Testis (tissue), 5 donors: ENCODE measurements at places on chromosomes 13 and 19. TPM values are rescaled to one million over a fixed set of nuclear protein-coding genes. Genes with fewer than 3 reads are reported as not detected.

- DNase-seq: no peak
Measured at GRCh38 chr13:43544011-43544410, 242.8 kb downstream of the ENOX1 start.

The CABP5 gene
- not detected for polyA plus RNA-seq

- no peak for DNase-seq
Measured at GRCh38 chr13:53694814-53695532, 666.4 kb downstream of the OLFM4 start.

- DNase-seq: no peak
Measured at GRCh38 chr13:41144576-41144975, 12.0 kb upstream of the KBTBD6 start.

- no peak for DNase-seq
Measured at GRCh38 chr19:14006766-14007562, 844 bp upstream of the RFX1 start.

The SHISA2 gene
- polyA plus RNA-seq: 2.7 TPM

DNA sequence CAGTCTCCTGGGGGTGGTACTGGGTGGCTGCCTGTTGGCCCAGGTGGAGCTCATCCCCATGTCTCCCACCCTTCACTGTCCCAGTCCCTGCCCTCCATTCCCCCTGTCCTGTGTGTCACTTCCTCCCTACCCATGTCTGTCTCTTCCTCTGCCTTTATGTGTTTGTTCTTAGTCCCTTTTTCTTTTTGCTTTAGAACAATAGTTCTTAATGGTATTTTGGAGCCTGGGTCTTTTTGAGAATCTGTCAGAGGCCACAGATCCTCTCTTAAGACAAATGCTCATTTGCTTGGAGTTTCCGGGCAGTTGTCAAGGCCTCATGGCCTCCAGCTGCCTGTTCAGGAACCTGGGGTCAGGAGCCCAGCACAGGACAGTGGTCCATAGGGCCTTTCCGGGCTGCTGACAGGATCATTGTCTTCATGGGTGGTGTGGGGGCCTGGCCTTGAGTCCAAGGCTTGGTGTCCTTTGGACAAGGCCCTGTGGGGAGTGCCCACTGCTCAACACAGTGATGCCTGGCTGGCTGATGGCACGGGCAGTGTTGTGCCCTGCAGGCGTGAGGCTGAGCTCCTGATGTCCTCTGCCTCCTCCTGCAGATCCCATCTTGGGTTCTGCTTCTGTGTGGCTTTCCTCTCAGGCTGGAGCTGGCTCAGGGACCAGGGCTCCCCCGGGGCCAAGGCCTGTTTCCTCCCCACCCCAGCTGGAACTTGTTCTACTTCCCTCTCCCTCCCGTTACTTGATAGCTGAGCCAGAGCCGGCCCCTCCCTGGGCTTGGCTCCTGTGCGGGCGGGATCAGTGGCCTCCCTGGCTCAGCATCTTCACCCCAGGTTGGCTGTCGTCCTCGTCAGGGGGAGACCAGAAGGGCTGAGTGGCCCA, 3.5 kb downstream of the EGLN2 start:
- peak; percentile 71 for DNase-seq

The SERPINE3 gene
- 0.70 TPM for polyA plus RNA-seq

GRCh38 chr13:100476963-100477362, 111.6 kb downstream of the GGACT start:
- no peak for DNase-seq

DNA sequence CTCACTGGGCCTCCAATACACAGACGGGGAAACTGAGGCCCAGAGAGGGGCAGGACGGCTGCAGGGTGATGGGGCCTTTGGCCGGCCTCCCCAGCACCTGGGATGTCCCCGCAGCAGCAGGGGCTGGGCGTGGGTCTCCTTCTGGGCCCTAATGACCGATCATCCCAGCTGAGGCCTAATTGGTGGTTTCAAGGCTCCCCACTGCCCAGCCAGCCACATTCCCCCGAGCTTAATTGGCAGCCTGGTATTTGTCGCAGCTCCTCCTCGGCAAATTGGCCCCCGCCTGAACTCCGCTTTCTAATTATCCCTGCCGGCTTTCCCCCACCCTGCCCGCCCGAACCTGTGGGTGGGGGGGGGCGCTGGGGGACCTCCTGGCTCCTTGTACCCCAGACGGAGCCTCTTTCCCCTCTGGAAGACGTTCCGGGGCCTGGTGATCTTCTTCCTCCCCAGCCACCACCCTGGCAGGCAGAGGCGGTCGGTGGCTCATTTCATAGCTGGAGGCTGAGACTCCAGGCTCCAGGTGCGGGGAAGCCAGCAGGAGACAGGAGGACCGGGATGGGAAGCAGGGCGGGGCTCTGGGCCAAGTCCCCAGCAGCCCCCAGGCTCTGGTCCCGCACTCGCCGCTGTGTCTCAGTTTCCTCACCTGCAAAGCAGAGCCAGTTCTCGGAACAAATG, 27.2 kb upstream of the WDR18 start:
- DNase-seq: no peak

The TLE6 gene
- 8.1 TPM for polyA plus RNA-seq

DNA sequence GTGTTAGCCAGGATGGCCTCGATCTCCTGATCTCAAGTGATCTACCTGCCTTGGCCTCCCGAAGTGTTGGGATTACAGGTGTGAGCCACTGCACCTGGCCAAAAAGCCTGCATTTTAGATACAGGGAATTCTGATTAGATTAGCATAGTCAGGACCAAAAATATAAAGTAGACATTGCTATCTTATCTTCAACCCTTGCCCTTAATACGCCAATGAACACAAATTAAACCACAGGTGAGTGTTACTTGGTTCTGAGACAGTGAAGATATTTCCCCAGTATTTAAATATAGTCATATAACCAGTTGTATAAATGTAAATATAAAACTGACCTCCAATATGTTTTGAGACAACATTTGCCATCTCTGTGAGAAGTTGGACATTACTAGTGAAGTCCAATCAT, 52.1 kb upstream of the STK24 start:
- DNase-seq: no peak

The FCER2 gene
- polyA plus RNA-seq: 1.1 TPM
